NCI-H446 treated with DMSO at 0.1 percent for 48 hours (cell line): ENCODE measurements at places on chromosomes 16 and 17.

DNA sequence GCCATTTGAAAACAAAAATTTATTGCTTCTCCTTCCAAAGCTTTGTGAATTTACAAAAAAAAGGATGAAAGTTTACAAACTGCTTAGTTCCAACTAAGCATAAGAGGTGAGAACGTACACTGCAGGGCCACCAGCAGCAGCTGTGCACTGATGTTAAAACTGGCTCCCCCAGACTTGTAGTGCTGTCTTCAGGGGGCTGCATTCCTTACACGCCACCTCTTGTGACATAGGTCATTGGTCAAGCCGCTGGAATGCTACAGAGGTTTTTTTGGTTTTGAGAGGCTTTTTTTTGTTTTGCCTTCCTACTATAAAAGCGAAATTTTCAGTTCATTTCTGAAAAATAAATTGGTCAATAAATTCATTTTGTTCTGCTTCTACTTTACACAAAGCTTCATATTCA, 6.9 kb downstream of the IFT20 start:
- DNase-seq: no peak

DNA sequence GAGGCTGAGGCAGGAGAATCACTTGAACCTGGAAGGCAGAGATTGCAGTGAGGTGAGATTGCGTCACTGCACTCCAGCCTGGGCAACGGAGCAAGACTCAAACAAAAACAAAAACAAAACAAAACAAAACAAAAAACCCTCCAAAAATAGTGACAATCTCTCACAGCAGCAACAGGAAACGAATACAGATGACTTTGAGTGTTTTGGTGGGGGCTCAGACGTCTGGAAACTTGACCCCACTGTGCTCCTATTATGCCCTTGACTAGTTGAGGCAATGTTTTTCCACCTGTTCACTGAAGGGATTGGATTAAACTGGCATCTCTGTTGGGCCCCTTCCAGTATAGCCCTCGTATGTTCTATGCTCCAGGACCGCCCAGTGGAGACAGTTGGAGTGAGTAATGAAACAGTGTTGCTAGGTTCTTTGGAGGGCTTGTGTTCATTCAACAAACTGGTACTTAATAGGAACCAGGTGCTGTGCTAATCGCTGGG, 167.0 kb downstream of the UTP18 start:
- no peak for DNase-seq

GRCh38 chr17:47225436-47225858, 16.3 kb downstream of the MYL4 start:
- DNase-seq: no peak

GRCh38 chr16:27363797-27364196, 38.2 kb upstream of the IL21R start:
- DNase-seq: no peak

DNA sequence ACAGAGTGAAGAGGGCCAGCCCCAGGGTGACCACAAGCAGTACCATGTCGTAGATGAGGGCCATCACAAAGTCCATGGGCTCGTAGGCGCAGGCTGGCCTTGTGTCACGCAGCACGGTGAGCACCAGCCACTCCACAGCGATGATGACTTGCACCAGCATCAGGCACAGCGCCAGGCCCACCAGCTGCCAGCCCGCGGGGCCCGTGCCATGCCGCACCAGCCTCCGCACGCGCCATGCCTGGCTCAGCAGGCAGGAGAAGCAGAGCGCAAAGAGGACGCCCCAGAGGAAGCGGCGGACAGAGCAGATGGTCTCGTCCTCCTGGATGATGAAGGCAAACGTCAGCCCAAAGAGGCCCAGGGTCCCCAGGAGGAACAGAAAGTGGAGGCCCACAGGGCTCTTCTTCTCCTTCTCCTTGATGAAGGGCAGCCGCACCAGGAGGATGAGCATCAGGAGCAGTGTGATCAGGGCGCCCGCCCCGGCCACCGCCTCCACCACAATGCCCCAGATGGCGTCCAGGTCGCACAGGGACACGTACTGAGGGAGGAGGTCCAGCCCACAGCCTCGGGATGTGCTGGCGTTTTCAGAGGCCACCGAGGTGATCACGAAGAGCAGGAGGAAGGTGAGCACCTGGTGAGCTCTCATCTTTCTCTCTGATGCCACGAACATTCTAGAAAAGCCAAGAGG, 12.3 kb downstream of the GPRC5B start:
- no peak for DNase-seq

DNA sequence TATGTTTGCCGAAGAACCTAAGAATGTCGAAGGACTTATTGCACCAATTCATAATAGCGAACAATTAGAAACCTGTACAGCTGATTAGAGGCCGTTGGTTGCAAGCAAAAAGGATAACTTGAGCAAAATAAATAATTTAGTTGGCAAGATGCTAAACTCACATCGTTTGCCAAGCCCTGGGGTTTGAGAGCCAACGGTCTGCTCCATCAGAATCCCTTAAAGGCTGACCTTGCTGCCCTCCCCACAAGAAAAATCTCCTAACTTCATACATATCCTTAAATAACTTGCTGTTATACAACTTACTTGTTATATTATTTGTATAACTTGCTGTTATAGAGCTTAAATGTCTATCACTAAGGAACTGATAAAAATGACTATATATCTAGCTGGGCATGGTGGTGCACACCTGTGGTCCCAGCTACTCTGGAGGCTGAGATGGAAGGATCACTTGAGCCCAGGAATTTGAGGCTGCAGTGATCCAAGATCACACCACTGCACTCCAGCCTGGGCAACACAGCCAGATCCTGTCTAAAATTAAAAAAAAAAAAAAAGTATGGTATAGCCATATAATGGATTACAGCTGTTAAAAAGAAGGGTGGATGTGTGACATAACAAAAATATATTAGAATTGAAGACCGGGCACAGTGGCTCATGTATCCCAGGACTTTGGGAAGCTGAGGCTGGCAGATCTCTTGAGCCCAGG, 1.9 kb upstream of the TRIM37 start:
- DNase-seq: no peak

DNA sequence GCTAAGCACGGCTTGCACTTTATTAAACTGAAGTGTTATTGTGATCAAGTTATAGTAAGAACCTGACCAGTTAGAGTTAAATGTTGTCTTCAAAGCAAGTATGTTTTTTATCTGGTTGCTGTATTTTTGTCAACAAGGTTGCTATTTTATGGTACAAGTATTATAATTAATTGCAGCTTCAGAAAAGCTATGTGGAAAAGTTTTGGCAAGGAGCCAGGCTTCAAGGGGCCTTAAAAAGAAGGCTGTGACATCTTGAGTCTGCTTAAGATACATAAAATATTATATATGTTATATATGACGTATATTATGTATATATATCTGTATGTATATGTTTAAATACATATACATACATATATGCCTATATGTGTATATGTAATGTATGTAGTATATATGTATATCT, 1461.2 kb upstream of the CDH8 start:
- no peak for DNase-seq

DNA sequence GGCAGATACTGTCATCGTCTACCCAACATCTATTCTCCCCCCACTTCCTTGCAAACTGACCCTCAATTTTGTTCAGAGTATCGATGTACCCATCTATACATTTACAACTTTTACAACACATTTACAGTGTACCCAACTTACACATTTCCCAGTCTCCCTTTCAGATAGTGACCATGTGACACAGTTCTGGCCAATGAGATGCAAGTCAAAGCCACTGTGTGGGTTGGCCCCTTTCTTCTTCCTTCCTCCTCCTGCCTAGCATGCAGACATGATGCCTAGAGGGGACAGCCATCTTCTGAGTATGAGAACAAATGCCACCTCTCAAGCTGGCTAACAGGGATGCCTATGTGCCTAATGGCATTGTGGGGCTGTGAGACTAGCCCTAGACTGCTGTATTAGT, 11.3 kb upstream of the NFAT5 start:
- no peak for DNase-seq

- no peak for DNase-seq
These were observed 302.9 kb downstream of the CPPED1 start for GRCh38 chr16:12500771-12501170.

DNA sequence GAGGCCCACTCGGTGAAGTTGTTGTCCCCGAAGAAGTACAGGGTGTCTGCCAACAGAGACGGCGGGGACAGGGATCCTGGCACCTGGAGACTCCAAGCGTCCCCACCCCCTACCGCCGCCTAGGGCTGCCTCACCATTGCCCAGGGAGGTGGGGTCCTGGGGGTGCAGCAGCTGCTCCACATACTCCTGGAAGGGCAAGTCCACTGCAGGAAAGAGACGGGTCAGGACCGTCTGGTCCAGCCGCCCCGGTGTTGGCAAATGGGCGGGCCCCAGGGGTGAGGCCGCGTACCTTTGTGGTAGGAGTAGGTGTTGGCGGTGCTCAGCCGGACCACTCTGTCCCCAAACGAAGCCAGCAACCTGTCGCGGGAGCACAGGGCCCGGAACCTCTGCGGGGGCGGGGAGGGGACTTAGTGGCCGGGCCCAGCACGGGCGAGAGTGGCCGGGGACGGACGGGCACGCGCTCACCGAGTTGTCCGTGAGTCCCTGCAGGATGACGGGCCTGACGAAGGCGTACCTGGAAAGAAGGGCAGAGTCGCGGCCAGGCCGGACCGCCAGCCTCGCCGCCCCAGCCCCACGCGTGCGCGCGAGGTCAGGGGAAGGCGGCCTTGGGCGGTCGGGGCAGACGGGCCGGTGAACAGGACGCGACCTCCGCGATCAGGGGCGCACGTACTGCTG, 601 bp downstream of the JMJD8 start:
- no peak for DNase-seq

- no peak for DNase-seq
These were observed 13.4 kb upstream of the SRSF1 start for GRCh38 chr17:58020401-58020800.

GRCh38 chr17:56914581-56915273, 878 bp upstream of the TRIM25 start:
- DNase-seq: no peak

GRCh38 chr17:77343031-77343800, 202.4 kb downstream of the SEC14L1 start:
- DNase-seq: no peak

DNA sequence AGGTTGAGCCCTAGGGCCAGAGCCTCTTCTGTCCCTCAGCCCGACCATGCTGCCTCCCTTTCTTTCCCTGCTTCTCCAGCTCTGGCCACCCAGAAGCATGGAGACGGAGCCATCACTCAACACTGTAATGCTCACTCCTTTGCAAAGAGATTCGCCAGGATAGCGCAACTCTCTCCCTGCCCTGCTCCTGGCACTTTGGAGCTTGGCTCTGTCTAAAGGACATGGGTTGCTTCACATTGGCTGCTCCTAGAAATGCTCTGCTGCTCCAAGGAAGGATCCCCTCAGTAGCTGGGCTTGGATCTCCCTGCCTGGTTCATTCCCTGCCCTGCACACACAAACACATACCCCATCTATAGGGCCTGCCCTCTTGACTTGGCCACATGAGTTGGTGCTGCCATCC, 76.0 kb downstream of the CLEC16A start:
- no peak for DNase-seq

- no peak for DNase-seq
These were observed 522 bp upstream of the GLG1 start for GRCh38 chr16:74607310-74607961.

- DNase-seq: peak; percentile 21
These were observed 25.9 kb downstream of the BRIP1 start for GRCh38 chr17:61837175-61838051.

GRCh38 chr17:13520899-13521572, 80.7 kb downstream of the HS3ST3A1 start:
- DNase-seq: no peak

- peak; percentile 67 for DNase-seq
These were observed 118.1 kb downstream of the STXBP4 start for GRCh38 chr17:55086635-55087058.

DNA sequence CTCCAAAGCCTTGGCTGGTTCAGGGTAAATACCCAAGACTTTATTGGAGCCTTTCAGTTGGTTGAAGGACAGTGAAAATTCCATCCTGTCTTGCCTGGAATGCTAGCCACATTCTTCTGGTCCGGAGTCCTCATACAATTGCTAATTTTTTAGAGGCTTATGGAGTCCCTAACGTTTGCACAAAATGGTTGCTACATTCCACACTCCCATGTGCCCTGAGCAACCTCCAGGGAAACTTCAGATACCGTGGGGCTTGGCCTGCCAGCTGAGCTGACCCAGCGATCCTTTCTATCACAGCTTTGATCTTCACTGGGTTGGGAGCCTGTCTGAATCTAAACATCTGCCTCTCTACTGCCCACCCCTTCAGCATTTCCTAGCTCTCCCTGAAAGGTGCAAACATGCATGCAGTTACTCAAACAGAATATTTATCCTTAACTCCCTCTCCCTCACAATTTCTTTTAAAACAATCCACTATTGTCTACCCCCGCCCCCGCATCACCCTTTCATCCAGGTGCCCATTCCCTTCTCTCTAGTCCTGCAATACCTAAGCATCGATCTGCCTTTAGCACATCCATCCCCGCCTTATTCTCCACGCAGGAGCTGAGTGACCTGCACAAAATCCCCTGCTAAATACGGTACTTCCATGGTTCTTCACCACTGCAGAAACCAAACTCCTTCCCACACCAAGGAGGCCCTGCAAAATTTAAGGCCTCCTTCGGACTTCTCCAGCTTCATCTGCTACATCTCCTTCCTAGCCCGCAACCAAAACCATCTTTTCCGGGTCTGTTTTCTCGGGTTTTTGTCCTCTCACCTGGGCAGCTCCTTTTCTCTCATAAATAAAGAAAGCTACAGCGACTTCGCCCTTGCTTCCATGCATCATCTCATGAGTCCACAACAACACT, 810 bp upstream of the GAN start:
- no peak for DNase-seq

- no peak for DNase-seq
These were observed 472.1 kb downstream of the RBFOX1 start for GRCh38 chr16:7804635-7805195.
